ENCODE measurements at places on chromosomes 7 and 10.

DNA sequence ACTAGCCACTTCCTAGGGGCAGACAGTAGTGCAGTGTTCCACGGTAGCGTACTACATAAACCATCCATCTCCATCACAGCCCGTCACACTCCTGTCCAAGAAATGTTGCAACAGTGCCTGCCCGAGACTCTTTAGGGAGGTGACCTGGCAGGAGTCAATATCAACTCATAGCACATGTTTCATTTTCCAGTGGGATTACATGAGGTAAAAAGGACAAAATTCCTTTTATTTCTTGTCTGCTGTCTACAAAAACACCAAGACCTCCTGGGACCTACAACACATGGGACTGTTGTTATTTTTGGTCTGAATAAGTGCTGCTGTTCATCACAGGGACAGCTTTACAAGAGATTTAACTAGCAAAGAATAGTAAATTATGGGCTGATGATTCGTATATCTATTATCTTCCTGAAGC lies 99.9 kb downstream of the MPP7 start:
- no peak for DNase-seq

DNA sequence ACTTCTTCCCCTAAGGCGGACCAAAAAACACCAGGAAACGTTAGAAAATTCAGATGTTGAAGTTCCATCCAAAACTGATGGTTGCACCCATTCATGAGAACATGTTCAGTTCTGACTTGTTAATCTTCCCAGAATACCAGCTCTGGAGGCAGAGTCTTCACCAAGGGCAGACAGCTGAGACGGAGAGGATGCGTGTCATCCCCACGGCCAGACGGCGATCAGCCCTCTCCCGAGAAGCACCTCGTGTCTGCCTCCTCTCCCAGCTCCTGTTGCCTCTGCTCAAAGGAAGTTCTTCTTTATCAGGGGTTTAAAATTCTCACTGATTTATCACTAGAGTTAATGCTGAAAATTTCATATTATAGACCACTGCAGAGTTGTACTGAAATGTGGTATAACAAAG lies 269.7 kb downstream of the ZMYND11 start:
- no peak for DNase-seq

DNA sequence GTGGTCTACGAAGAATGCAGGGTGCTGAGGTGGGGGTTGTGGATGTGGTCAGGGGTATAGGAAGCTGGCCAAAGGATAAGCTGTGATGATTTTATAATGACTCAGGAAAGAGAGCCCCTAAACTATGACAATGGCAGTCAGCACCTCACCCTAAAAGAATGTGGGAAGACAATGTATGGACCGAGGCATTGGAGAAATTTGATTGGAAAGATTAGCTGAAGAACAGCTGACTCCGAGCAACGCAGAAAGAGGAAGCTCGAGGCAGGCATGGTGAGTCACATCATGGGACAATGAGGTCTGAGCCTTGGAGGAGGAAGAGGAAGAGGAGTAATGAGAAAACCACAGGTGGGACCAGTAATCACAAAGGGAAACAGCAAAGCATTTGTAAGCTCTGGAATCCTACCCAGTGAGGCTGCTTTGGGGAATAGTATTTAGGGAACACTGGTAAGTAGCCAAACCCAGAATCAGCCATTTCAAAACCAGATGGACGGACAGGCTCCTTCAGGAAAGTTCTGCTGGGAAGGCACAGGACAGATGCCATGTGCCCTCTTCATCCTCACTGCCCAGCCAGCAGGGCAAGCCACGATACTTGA lies 295.4 kb downstream of the PRPF18 start:
- DNase-seq: no peak

DNA sequence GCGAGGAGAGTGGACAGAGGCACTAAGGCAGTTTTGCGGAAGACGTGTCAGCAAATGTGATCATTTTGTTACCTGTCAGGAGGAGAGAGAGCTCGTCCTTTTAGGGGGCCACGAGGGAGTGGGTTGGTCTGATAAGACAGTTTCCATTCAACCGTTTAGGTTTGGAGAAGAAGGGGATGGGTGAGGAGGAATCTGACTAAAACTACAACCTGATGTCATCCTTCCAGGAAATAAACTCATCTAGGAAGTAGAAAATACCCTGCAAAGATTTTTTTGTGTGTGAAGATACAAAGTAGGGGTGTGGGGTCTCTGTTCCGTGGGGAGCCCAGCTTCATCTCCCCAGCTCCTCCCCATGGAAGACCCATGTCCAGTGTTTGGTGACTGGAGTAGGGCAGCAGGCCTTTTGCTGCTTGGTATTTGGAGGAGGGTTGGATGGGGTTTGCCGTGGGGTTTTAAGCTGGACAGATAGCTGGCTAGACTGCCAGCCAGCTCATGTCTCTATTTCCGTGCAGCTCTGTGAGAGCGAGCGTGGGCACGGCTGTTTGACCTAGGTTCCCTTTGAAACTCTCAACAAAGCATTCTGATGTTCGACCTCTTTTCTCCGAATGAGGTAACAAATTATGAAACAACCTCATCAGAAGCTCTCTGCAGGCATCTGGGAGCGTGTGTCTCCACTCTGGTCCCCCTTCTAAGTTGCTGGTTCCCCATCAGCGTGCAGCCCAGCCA lies 136.0 kb upstream of the TCF7L2 start:
- DNase-seq: no peak

DNA sequence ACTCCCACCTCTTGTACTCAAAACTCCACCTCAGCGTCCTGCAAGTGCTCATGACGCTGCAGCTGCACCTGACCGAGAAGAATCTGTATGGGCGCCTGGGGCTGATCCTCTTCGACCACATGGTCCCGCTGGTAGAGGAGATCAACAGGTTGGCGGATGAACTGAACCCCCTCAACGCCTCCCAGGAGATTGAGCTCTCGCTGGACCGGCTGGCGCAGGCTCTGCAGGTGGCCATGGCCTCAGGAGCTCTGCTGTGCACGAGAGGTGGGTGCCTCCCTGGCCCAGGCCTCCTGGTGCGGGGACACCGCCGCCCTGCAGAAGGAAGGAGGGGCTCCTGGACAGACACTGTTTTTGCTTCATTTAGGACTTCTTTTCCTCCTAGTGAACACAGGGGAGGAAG lies 10.3 kb downstream of the INTS15 start:
- no peak for DNase-seq

Data from CD4-positive, alpha-beta T cell treated with Interleukin-6 for 4 hours (primary cell).